ENCODE measurements at places on chromosomes 16 and 17.
A peak's percentile ranks its signal among the peaks of the same experiment; 100 is the strongest.

DNA sequence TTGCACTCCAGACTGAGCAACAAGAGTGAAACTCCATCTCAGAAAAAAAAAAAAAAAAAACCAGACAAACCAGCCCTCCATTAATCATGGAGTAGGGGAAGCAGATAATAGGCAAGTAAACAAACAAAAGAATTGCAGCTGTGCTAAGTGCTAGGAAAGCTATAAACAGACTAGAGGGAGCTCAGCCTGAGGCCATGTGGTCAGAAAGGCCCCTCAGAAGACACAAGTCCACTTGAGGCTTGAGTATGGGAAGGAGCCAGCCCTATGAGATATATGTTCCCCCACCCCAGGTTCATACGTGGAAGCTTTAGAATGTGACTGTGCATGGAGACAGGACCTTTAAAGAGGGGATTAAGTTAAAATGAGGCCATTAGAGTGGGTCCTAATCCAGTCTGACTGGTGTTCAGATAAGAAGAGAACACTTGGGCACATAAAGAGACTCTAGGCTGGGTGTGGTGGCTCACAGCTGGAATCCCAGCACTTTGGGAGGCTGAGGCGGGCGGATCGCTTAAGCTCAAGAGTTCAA is 132.6 kb upstream of the NOL11 start:
- DNase-seq = no peak

- DNase-seq = peak; percentile 67
Observed at GRCh38 chr17:47660064-47660492, 10.4 kb downstream of the KPNB1 start.

- DNase-seq = no peak
Observed at GRCh38 chr16:80144191-80144590, 396.6 kb upstream of the DYNLRB2 start.

- DNase-seq = no peak
Observed at GRCh38 chr17:78539781-78540180, 37.4 kb downstream of the DNAH17 start.

- DNase-seq = no peak
Observed at GRCh38 chr17:2751491-2751890, 2.0 kb upstream of the CCDC92B start.

DNA sequence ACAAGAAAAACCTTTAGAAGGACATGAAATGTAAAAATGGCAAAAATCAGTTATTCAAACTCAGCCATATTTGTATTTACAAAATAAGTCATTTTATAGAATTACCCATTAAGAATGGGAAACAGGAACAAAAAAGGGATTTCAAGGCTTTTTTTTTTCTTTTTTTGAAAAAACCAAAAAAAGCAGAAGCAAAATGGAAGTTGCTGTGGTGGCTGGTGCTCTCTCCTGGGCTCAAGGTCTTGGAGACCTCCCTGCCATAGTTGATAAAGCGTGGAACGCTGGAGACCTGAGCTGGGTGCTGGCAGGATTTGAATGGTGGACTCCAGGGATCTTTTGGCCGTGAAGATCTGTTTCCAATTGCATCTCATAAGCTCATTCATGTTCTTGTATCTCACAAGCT is 3.1 kb downstream of the PLCG2 start:
- peak; percentile 24 for DNase-seq
